ENCODE measurements at places on chromosomes 1 and 21.

DNA sequence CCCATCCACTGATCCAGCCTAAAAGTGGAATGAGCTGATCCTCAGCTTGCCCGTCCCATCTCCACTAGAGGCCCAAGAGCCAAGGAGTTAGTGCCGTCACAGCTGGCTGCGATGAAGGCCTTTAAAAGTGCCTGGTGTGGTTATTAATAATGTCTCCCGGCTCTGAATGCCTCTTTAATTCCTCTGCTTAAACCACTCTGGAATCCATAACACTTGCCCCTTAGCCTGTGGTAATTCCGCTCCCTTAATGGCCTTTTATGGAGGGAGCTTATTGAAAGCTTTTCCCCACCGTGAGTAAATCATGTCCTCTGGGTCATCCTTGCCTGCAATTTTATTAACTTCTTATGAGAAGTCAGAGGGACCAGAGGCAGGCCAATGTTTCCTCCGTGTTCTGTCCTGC is 55.4 kb downstream of the UBIAD1 start:
- no peak for DNase-seq

DNA sequence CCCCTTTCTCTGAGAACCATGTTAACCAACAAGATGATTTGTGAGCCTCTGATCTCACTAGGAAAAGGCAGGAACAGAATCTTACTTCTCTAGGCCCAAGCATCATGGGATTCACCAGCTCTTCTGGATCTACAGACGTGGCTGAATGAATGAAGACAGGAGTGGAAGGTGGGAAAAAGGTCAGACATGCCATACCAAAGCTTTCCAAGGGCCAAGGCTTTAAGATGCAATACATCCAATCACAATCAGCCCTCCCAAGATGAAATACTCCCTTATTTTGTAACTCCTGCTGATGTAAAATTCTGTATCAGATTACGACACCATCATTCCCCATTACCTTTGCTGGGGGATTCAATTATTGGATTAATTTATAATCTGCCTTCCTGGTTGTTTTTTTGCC is 80.9 kb downstream of the SSBP3 start:
- DNase-seq, result no peak

DNA sequence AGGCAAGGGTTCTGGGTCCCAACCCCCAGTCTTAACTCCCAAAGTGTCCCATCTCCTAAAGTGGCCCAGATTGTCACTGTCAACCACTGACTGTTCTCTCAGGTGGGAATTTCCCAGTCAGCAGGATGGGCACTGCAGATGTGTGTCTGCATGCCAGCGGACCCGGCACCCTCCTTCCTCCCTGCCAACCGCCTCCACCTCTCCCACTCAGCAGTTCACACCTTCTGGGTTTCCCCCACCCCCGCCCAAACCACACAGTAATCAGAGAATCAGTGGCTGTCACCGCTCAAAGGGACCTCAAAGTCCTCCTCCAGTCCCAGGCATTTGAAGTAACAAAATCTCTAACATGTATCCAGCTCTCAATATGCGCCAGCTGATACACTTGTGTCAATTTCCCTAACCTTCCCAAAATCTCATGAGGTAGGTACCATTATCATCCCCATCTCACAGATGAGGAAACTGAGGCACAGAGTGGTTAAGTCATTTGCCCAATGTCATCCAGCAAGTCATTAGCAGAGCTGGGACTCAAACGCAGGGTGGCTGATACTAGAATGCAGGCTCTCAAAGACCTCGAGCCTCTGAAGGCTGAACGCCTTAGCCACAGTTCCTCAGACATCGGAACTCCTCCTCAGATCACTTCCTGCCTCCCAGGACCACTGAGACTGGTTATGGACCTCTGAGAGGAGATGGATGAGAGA is 4.8 kb downstream of the RUNX3 start:
- DNase-seq, result no peak

- DNase-seq, result no peak
Measured at GRCh38 chr1:67031121-67031858, 22.7 kb downstream of the SLC35D1 start.

- DNase-seq, result no peak
Measured at GRCh38 chr1:91137173-91137852, 115.5 kb upstream of the ZNF644 start.

- no peak for DNase-seq
Measured at GRCh38 chr21:36117286-36117741, 17.6 kb upstream of the CBR3 start.

GRCh38 chr1:30868833-30869435 is 39.6 kb downstream of the SDC3 start:
- no peak for DNase-seq

GRCh38 chr1:35285771-35286606 is 17.5 kb downstream of the ZMYM4 start:
- no peak for DNase-seq

DNA sequence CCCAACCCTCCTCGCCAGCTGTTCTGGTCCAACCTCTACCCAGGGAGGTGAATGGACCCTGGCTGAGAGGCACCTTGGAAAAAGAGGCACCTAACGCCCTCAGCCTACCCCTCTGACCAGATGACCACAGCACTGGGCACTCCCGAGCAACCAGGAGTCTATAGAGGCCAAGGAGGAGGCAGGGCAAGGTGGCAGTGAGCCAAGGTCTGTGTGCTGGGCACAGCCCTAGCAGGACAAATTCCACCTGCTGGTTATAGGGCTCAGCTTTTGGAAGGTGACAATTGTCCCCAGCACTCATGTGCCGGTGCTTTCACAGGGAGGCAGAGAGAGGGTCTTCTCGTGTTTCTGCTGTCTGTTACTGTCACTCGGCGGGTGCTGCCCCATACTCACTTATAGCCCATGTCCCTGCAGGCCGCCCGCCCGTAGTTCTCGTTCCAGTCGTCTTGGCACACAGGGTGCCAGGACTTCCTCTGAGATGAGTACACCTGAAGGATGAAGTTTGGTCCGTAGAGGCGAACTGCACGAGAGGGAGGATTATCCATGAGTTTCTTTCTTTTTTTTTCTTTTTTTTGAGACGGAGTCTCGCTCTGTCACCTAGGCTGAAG is 27.8 kb downstream of the TMPRSS2 start:
- no peak for DNase-seq

DNA sequence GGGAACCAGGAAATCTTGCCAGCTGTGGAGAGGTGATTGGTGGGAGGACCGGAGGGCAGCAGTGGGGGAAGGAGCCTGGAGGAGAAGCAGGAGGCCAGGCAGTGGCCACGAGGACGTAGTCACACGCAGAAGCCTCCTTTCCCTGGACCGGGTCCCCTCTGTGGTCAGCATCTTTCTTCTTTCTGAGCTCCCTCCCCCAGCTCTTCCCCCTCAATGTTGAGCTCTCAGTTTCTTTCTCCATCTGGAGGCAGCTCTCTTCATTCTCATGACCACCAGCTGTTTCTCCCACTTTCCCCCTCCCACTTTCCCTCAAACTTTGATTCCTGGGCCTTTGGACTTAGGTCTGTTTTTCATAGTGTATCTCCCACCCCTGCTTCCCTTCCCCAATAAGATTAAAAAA is 18.3 kb downstream of the KIRREL1 start:
- DNase-seq, result no peak

- no peak for DNase-seq
Measured at GRCh38 chr1:185348985-185349384, 31.9 kb upstream of the IVNS1ABP start.

GRCh38 chr1:54408147-54409066 is 2.2 kb upstream of the SSBP3 start:
- DNase-seq, result peak; percentile 42

- DNase-seq, result no peak
Measured at GRCh38 chr1:36450919-36451305, 661 bp upstream of the OSCP1 start.

DNA sequence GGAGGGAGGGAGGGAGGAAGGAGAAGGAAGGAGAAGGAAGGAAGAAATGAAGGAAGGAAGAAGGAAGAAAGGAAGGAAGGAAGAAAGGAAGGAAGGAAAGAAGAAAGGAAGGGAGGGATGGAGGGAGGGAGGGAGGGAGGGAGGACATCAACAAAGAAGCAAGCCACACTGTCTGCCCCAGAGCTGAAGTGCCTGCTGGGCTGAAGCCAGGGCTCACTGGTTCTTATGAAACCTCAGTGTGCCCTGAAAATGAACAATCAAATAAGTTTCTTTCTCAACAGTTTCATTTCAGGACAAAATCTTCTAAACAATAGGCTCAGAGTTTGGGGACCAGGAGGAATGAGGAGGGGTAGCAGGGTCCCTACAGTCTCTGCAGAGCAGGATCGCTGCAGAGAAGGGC is 21.1 kb downstream of the ARHGEF19 start:
- DNase-seq, result no peak

GRCh38 chr1:84492726-84493125 is 13.5 kb upstream of the SPATA1 start:
- DNase-seq, result no peak
